ENCODE measurements at places on chromosomes 2 and 18.

GRCh38 chr2:241673797-241674725, 12.6 kb downstream of the DTYMK start:
- DNase-seq = no peak

GRCh38 chr2:95305380-95306061, 8.4 kb downstream of the KCNIP3 start:
- DNase-seq = no peak

- no peak for DNase-seq
Measured at GRCh38 chr2:181552808-181553207, 95.6 kb downstream of the ITGA4 start.

DNA sequence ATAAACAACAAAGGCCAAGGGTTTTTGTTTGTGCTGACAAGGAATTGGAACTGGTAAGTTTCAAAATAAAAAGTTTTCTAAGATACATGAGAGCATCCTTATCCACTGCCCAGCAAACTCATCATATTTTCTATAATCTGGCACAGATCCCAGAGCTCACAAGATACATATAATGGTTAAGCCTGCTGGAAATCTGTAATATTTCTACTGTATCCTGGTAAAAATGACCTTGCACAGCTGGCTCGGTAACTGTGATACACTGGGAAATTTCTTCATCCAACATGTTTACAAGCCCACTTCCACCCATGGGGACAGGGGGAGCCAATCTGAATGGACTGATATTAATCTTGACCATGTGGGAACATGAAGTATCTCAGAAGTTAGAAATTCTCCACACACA, 425.4 kb upstream of the MMADHC start:
- DNase-seq = no peak

DNA sequence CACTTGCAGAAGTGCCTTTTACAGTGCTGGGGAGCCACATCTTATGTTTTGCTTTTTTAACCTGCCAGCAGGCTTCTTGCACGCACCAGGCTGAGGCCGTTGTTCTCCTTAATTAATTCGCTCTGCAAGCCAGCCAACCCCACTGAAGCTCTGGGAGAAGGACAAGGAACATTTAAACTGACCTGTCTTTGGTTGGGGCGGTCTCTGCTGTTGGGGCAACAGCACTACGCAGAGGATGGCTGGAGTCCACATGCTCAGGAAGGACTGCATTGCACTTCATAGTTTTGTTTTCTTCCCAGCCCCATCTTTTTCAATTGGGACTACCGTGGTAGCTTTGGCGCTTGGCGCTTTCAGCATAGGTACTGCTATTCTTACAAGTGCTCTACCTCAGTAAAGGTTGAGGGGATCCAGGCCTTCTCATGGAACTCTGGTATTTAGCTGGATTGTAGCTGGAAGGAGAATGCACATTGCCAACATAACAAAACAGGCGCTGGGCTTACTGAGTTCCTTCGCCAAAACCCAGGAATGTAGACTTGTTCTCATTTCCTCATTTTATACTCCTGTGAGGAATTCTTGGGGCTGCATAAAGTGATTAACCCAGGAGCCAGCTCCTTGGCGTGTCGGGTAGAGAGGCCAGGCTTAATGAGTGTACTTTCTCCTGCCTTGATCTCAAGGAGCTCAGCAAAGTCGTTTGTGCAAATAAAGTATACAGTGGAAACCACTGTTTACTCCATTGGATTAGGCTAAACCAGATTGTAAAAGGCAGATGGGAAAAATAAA, 146.2 kb downstream of the PRKCE start:
- no peak for DNase-seq

DNA sequence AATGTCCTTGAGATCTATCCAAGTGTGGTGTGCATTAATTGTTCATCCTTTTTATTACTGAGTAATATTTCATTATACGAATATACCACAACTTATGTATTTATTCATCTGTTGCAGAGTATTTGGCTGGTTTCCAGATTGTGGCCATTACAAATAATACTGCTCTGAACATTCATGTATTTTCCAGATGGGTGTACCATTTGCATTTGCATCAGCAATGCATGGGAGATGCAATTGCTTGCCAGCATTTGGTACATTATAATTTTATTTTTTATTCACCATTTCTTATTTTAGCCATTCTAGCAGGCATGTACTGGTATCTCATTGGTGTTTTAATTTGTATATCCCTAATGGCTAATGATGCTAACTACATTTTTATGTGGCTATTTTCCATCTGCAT, 162.4 kb downstream of the SCG2 start:
- DNase-seq = no peak

- DNase-seq = no peak
Measured at GRCh38 chr2:155442755-155443372, 744.4 kb downstream of the KCNJ3 start.

DNA sequence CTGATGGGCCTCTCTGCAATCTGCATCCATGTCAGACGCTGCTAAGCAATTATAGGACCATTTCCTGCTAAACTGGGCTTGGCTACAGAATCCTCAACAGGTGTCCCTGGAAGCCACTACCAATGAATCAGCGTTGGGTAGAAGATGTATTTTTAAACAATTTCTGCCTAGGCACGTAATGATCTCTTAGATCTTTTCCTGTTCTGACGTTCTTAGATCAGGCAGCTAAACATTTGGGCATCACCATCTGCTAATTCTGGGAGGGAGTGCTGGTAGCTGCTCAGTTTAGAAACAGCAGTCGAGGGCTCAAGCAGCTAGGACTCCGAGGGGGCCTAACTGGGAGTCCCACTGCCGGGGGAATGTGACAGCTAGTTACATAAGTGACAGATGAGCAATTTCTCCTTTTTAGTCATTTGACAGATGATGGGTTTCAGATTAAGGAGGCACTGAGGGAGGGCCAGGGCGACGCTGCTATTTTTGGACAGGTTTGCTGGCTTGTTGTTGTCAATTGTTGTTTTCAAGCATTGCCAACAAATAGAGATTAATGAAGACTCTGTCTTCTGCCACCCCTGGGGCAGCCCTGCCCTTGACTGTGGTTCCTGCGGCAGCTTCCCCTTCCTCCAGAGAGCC, 92.7 kb downstream of the MRO start:
- DNase-seq = peak; percentile 51

- no peak for DNase-seq
Measured at GRCh38 chr2:158381205-158381604, 75.3 kb downstream of the CCDC148 start.

GRCh38 chr2:96336104-96336775, 674 bp downstream of the NCAPH start:
- DNase-seq = no peak

- DNase-seq = no peak
Measured at GRCh38 chr2:144083211-144083610, 436.7 kb downstream of the ZEB2 start.

- DNase-seq = no peak
Measured at GRCh38 chr2:130391872-130392670, 36.2 kb downstream of the PTPN18 start.

GRCh38 chr2:15116830-15117229, 444.3 kb downstream of the NBAS start:
- no peak for DNase-seq

- no peak for DNase-seq
Measured at GRCh38 chr18:74271635-74272034, 20.1 kb downstream of the CYB5A start.

DNA sequence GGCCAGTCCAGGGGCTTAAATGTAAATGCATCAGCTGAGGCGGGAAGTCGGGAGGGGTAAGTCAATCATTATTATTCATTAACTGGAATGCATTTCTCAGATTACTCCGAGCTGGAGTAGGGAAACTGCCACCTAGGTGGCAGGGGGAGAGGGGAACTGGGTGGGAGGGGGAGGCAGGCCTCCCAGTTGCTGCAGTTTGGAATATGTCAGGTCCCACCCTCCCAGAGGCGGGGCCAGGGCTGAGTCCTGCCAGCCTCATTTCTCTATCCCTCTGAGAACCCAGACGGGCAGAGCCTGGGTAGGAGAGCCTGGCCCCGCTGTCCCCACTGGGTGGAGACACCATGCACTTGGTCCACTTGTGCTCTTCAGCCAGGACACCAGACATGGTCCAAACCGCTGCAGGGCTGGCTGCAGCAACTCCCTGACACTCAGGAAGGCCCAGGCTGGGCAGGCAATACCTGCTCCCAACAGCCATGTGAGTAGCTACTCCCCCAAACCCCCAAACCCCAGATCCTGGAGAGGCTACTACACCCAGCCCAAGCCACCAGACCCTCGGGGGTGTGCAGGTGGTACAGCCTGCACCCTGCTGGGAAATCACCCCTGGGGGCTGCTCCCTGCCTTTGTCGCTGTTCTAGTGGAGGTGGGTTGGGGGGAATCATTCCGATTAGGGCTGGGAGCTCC, at the start of gene GPBAR1:
TSS of gene GPBAR1 (plus strand) at position 274 of the 681 bp plus-strand sequence. CDS start 1,710 bp downstream, outside the sequence.
- no peak for DNase-seq

DNA sequence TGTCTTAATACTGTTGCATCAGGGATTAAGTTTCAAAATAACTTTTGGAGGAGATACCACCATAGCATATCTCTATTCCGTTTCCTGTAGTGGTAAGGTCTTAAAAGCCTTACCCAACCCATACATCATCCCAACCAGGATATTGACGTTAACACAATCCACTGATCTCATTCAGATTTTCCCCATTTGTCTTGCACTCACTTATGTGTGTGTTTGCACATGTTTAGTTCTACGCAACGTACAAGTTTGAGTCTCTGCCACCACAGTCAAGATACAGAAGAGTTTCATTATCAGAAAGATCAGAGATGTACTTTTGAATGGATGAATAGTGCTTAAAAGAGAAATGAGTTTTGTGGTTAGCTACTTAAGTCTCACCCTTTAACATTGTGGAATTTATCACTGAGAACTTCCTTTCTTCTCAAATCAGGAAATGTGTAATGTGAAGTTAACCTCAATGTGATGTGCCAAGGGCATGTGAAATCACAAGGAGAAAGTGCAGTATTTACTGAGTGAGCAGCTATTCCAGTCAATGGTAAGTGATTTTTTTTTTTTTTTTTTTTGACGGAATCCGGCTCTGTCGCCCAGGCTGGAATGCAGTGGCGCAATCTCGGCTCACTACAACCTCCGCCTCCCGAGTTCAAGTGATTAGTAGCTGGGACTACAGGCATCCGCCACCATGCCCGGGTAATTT, 69.2 kb upstream of the EPHA4 start:
- DNase-seq = peak; percentile 71

GRCh38 chr2:29053670-29054400, 20.5 kb downstream of the PCARE start:
- DNase-seq = no peak

- no peak for DNase-seq
Measured at GRCh38 chr2:44805401-44806235, 135.9 kb upstream of the SIX3 start.

- DNase-seq = no peak
Measured at GRCh38 chr2:219624565-219624964, 2.9 kb upstream of the SLC4A3 start.

DNA sequence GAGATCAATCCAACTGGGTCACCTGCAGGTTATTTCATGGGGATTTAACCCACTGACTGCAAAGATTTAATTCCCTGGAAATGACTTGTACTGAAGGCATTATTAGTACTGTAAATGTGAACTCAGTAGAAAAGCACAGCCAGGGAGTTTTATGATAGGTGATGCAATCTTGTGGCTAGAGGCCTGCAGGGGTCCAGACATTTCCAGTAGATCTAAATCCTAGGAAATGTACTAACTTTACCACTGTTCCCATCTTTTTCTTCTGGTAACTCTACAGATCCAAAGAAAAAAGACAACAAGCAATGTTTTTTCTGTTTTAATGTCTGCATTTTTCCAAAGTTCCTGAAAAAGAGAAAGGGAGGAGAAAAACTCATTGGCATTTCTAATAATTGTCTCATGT, 500.1 kb downstream of the ARHGAP15 start:
- no peak for DNase-seq

DNA sequence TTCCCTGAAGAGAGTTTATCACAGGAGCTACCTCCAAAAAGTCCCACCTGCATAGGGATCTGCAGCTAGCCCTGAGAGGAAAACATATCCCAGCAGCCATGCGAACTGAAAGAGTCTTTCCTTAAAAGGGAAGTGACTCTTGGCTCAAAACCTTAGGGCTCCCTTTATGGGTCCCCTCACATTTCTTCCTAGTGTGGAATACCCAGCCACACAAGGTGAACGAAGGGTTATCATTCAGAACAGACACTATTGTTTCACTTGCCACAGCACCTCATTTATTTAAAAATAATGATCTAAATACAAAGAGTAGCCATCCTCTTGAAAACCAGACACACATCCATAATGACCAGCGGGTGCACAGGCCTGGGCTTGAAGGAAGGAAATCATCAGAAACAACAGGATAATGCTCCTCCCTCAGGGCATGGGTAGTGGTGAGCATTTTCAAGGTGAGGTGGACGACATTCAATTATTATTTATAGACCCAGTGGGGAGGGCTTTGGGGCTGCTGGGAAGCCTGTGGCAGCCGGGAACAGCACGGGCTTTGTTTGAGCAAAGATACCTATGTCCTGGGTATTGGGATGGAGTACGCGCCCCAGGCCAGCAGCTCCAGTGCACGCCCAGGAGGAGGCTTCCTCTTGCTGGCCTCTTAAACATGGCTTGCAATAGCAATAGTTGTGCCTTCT, 119.0 kb upstream of the ITGA6 start:
- no peak for DNase-seq

Measured in activated CD4-positive, alpha-beta T cell treated with anti-CD3 and anti-CD28 coated beads, Interleukin-10, Interleukin-2, amounts not matched to agents 100 ng/mL and 50 ng/mL, durations not matched to agents 16 hours and 8 hours (primary cell).